ENCODE measurements at places on chromosomes 11 and 22.

DNA sequence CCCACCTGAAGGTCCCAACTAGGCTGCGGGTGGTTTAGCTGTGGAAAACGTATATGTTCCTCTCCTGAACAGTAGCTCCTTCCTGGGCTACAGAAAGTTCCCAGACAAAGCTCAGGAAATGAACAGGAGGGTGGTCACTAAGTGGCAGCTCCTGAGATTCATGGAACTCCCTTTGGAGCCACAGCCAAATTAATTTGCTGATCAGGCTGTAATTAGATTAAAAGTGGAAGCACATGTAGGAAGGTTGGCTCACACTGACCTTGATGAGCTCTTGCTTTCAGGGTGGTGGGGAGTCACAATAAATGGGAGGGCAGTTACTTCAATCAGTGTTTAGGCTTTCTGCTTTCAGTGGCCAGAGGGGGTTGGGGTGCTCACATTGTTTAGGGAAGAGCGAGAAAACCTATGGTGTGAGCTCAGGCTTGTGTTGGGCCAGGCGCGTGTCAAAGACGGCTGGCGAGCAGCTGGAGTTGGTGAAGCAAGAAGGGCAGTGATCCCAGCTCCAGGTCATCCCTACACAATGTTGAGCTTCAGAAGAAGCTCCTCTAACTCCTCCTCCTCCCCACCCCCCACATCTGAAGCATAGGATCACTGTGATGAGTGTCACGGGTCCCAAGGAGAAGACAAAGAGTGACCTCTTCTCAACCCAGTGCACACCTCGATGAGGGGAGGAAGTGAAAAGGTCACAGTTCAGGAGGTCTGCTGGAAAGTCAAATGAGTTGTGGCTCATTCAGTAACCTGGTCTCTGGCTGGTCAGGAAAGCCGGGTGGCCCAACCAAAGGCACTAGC is 42.5 kb downstream of the CLPB start:
- no peak for DNase-seq

GRCh38 chr11:72293391-72293790 is 49.4 kb upstream of the PHOX2A start:
- no peak for DNase-seq

DNA sequence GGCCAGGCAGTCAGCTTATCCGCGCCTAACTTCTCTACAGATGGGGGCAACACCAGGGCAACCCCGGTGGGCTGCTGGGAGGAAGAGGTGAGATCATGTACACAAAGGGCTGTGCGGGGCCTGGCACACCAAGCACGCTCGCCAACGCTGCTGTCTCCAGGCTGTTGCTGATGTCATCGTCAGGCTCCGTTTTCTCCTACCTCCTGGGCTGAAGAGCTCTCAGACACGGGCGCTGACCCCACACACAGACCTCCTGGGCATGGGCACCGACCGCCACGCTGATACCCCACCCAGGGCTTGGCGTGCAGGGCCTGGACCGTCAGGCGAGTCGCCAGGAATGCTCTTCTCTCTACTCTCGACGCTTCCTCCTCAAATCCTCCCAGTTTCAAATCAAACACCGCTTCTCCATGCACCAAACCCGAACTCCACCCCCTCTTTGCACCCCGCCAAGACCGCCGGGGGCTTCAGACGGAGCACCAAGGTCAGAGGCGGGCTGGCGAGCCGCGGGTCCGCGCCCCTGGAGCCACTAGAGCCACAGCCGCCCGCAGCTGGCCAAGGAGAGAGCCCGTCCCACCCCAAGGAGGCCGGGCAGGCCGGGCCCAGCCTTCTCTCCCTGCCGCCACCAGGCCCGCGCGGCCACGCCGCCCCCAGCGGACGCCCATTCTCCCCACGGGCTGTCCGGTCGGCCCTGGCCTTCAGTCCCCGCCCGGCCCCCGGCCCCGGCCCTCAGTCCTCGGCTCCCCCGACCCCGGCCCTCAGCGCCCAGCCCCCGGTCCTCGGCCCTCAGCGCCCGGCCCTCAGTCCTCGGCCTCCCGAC is 772 bp downstream of the SBF1 start:
- peak; percentile 56 for DNase-seq

DNA sequence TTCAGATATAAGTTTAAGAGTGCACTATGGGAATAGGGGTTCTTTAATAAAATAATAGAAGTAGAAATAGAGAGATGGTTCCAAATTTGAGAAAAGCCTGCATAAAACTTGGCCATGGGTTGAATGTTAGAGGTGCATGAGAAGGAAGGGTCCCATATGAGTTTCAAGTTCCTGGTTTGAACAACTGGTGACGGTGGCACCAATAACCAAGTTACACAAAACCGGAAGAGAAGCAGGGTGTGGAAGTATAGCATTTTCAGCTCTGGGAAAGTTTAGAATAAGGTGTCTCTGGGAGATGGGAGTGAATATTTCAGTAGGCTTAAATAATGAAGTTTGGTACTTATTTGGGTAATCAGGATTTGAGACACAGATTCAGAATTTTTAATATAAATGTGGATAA is 2.4 kb downstream of the CASP1 start:
- DNase-seq: no peak

GRCh38 chr11:1034001-1034400 is 2.5 kb downstream of the MUC6 start:
- DNase-seq: no peak

DNA sequence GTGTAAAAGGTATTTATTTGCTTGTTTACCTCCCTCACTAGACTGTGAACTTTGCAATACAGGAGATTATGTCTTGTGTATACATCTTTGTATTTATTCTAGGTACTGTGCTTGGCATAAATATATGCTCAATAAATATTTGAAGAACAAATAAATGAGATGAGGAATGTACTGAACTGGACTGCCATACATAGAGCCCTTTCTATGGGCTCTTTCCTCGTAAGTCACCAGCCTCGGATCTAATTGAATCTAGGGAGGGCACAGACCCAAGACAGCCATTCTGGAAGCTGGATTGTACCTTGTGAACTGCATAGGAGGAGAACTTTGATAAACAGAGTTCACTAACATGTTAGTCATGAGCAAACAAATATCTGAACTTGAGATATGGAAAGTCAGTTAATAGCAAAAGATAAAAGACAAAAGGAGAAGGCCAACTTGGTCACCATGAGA is 503.9 kb downstream of the INSC start:
- no peak for DNase-seq

- DNase-seq: no peak
These were observed 2.6 kb upstream of the SUN2 start for GRCh38 chr22:38758276-38758945.

DNA sequence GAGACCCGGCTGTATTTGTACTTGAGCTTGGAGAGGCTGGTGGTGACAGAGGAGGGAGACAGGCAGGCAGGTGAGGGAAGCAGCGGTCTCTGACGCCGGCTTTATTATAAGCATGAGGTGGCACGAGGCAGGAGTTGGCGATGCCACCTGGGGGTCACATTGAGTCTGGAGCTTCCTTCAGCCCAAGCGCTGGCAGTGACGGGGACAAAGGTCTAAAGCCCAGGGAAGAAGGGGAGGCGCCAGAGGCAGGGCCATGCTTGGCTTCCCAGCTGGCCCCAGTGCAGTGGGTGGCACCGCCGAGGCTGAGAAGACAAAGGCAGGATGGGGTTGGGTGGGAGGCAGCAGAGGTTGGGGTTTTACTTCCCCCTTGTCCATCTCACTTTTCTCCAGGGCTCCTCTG is 4.5 kb downstream of the FXYD2 start:
- no peak for DNase-seq

- no peak for DNase-seq
These were observed 51.7 kb upstream of the LDLRAD3 start for GRCh38 chr11:35892166-35892565.

DNA sequence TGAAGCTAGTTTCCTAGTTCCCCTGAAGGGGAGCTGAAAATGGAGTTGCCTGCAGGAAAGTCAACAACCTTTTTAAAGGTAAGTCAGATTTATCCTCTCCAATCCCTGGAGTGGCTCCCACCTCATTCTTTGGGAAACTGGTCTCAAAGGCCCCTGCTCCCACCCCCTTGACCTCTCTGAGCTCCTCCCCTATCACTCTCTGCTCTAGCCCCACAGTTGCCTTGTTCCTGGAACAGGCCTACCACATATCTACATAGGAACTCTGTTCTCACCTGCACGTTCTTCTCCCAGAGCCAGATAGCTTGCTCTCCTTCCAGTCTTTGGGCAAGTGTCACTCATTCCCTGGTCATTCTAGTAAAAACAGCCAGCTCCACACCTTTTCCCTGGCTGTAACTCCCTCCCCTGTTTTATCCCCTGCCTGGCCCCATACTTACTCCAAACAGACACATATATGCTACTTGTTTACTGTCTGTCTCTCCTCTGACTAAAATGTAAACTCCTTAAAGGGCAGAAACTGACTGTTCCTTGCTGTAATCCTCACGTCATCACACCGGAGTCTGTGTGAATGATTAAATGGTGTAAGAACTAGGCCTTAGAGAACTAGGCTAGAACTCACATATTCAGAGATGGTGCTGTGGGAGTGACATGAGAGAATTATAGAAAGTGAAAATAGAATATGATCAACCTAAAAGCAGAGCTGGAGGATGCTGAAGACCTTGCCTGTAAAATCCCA is 53.3 kb downstream of the TCF20 start:
- DNase-seq: no peak

DNA sequence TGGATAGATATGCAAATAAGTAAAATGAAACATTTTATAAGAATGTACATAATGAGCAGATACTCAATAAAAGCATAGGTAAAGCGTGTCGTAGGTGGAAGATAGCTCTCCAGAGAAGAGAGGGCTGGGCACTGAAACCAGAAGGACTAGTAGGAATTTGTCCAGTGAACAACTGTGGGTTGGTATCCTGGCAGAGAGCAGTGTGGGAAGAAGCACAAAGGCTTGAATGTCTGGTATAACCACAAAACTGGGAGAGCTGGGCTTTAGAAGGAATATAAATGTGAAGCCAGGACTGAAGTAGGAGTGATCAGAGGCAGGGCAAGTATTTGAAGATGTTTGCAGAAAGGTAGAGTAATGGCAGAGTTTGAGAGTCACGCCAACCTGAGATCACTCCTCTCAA is 33.1 kb upstream of the CARD16 start:
- DNase-seq: no peak

- DNase-seq: no peak
These were observed 170.3 kb downstream of the KIRREL3 start for GRCh38 chr11:126830216-126830806.

DNA sequence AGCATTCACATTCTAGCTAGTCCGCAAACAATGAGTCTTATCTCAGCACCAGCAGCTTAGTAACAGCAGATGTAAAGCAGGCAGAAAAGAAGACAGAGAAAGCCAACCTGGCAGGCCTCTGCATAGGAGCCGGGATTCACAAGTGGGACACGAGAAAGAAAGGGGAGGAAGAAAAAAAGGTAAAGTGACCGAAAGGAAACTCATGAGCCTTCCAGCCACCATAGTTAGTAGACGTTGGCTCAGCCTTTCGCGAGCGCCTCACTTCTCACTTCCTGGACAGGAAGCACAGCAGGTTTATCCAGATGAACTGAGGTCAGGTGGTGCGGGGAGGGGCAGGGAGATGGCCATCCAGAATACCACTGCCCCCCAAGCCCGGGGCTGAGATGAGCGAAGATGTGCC is 19.7 kb upstream of the KAT5 start:
- no peak for DNase-seq

- no peak for DNase-seq
These were observed 26.3 kb downstream of the SYTL2 start for GRCh38 chr11:85784480-85785265.

DNA sequence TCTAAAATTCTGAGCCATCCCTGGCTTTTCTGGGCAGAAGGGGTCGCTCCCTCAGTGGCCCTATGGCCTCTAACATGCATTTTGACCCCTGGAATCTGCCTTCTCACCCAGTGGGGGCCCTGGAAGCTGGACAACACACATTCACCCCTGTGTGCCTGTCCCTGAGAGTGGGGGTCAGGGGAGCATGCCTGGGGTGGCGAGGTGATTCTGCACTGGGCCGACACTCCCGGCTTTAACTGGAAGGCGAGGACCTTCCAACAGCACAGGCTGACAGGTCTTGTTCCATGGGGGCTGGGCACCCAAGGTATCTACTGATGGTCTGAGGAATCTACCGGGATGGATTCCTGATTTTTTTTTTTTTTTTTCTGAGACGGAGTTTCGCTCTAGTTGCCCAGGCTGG is 10.7 kb downstream of the PPM1F start:
- DNase-seq: no peak

DNA sequence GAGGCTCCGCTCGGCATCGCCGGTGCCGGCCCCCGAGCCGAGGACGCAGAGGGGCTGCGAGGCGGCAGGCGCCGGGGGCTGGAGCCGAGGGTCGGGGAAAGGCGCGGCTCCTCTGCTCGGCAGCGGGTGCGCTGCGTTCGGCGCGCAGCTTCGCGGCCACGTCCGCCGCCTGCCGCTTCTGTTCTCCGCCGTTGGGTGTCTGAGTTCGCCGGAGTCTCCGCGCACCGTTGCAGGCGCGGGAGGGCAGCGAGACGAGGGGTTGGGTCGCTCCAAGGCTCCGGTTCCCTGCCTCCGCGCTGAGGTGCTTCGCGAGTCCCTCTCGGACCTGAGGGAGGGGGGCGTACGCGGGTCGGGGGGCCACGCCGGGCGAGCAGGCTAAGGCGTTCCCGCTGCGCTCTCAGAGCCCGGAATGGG is 347 bp downstream of the MN1 start:
- DNase-seq: peak; percentile 60

GRCh38 chr22:38122616-38123015 is 12.1 kb upstream of the BAIAP2L2 start:
- DNase-seq: no peak

DNA sequence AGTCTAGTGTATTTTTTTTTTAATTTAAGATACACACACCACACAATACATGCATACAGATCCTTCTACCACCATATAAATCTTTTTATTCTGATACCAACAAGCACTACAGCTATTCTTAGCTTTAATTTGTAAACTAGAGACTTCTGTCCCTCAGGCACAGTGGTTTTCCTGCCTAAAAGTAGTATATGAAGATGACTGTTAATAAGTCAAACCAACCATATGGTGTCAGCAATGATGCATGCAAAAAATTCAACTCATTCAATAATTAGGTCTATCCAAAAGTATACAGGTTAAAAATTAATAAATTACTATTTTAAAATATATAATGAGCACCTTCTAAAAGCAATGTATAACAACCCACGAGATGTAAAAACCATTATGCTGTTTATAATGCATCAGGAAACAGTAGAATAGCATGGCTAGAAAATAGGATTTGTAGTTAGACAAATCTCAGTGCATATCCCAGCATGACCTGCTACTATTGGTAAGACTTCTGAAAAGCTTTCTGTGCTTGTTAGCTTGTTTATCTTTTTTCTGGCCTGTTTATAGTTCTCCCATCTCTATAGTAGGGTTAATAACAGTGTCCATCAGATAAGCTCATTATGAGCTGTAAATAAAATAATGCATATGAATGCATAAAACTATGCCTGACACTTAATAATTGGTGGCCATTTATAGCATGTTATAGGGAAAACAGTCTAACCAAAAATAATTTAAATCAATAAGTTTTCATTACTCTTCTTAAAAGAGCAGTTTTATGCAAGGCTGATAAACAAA is 10.2 kb downstream of the RAB38 start:
- peak; percentile 77 for DNase-seq
